Activated CD4-positive, alpha-beta T cell treated with anti-CD3 and anti-CD28 coated beads, Interleukin-2, amount 50 U/mL, for 48 hours (primary cell): ENCODE measurements at places on chromosomes 6 and 20.

GRCh38 chr6:106411056-106411455 lies 50.5 kb downstream of the CRYBG1 start:
- no peak for DNase-seq

- no peak for DNase-seq
Observed at GRCh38 chr6:36068586-36068985, 41.0 kb downstream of the MAPK14 start.

GRCh38 chr6:46175446-46175845 lies 4.7 kb upstream of the ENPP5 start:
- DNase-seq, result peak; percentile 6

DNA sequence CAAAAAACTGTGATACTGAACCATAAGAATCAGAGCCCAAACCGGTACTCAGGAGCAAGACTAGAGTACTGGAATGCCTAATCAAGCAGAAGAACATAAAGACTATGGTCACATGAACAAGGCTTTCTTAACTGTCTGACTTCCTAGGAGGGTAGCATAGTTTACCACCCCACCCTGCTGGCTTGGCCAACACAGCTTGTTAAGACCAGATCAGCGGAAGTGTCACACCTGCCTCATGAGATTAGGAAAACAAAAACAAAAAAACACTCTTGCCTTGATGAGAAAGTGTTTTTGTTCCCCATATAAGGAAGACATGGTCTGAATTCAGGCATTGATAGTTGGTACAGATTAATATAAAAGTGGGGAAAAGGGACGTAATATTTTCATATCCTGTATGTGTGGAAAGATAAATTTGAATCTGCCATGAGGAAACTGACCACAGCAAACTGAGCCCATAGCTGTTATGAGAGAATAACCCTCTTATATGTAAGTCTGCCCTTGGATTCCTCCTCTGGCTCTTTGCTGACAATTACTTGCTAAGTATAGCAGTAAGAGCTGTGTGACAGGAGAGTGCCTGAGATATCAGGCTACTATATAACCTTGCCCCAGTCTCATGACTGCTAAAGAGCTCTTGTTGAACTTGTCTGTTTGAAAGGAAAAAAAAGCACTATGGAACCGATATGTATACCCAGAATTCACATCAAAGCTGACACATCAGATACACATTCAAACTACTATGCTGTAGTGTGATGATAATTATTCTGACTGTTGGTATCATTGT lies 197.1 kb downstream of the EPHA7 start:
- DNase-seq, result no peak

DNA sequence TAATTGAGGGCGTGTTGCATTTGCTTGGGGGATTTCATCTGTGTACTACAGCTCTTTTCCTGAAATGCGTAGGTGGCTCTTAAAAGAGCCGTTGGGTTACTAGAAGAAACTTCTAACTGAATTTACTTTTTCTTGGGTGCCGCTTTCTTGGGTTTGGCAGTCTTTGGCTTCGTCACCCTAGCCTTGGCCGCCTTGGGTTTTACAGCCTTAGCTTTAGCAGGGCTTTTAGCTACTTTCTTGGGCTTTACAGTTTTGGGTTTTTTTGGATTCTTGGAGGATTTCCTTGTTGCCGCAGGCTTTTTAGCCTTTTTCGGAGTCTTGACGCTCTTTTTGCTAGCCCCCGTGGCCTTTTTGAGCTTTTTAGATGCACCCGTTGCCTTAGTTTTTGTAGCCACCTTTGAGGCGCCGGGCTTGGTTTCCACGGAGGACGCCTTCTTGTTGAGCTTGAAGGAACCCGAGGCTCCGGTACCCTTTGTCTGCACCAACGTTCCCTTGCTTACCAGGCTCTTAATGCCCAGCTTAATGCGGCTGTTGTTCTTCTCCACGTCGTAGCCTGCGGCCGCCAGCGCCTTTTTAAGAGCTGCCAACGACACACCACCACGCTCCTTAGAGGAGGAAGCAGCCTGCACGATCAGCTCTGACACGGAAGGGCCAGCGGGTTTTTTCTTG lies 54.5 kb downstream of the TRIM38 start:
- DNase-seq, result no peak

DNA sequence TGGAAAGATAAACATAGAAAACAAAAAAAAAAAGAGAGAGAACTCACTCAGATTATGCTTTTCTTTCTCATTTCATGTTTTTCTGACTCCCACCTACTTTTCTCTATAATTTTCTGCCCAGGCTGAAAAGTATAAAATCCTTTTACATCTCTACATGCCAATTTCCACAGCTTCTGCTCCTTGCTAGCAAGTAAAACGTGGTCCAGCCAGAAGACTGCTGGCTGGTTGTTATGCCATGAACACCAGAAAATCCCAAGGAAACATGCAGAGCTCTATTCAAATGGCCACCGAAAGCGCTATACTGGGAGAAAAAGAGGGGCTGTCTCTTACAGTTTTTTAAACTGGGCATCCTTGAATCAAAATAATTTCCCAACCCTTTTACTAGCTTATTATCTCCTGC lies 512.8 kb upstream of the ID4 start:
- DNase-seq, result no peak
